A549 (cell line): ENCODE measurements at places on chromosomes 3 and 15.

DNA sequence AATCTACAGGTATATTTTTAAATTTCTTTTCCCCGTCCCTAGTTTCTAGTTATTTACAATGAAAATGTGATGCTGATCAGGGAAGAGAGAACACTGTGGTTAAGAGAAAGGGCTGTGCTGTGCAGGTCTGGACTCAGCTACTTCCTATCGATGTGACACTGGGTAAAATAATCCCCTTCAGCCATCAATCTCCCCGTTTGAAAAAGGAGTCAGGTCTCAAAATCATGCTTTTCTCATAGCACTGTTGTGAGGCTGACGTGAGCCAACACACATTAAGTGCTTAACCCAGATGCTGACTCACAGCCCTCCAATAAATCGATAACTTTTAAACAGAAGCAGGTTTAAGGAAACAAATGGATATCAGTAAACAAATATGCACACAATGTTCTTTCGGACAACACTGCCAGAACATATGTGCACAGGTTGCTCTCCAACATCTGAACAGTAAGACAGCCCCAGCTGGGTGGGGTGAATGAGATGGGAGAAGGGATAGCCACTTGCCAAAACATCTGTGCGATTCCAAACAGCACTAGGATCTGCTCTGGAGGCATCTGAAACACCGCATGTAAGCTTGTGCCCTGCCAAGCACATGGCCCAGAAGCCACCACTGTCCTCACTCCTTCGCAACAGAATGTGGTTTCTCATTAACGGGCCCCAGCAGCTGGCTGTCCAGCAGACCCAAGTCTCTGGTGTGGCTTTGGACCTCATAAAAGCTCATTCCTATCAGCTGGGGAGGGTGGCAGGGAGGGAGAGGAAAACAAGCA, 143.2 kb upstream of the PRICKLE2 start:
- no peak for DNase-seq

DNA sequence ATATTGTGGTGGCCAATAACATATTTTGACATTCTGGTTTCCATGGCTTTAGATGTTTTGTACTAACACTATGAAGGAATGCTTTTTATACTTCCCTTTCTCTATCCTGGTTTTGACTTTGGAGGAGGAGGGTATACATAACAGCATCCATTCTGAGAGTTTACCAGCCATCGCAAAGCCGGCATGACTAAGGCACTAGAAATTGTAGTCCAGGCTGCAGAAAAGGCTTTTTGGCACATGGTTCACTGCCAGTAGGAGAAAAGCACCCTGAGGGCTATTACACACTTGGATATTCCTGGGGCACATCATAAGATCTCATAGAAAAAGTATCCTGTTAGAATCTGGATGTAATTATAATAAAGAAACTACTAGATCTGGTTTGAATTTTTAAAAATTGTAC, 101.8 kb downstream of the STT3B start:
- no peak for DNase-seq

DNA sequence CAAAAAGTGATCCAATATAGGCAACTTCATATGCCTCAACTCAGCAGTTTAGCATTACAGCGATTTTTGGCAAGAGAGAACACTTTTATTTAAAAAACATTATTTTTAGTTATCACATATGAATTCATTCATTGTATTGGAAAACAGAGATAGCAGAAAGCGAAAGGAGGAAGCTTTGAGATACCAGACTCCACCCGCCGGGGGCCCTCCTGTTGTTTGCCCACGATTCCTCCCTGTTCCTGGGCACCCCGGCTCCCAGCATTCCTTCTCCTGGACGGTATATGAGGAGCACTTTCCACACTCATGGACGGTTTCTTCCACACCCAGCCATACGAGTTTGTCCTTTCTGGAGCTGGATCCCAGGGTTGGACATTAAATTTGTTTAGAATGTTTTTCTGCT, 18.2 kb downstream of the APBA2 start:
- no peak for DNase-seq

- DNase-seq: peak; percentile 46
These were observed 90.4 kb upstream of the TSEN2 start for GRCh38 chr3:12393894-12394293.

DNA sequence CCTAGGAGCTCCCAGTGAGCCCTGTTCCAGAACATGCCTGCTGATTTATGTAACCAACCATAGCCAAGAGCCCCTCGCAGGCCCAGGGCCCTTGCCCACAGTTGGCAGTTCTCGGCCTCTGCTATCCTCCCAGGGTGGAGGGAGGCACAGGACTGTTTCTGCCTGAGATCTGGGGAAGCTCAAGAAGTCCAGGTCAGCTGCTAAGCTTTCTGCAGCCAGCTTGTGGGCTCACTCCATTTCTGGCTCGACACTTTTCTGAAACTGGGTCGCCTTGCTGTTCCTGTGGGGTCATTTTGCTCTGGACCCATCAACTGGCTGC, 72.5 kb upstream of the HERC1 start:
- DNase-seq: no peak
